Stimulated activated CD8-positive, alpha-beta memory T cell treated with anti-CD3 and anti-CD28 coated beads, Interleukin-15, amount 100 ng/mL, for 1 hour (primary cell): ENCODE measurements at places on chromosomes 16 and 17.
A peak's percentile ranks its signal among the peaks of the same experiment; 100 is the strongest.

DNA sequence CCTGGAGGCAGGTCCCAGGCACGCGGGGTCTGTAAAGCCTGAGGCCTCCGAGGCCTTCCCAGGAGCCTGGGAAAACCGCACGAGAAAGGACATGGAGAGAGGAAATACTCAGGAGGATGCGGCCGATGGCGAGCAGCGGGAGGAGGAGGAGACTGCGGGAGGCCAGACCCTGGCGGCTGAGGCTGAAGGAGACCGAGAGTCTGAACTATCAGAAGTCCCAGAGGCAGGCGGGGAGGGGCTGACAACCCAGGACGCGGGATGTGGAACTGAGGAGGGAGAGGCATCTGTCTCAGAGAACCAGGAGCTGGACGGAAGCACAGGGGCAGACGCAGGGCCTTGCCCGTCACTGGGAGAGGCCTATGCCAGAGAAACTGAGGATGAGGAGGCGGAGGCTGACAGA lies 2.4 kb downstream of the APOBR start:
- DNase-seq: no peak

- peak; percentile 24 for DNase-seq
Measured at GRCh38 chr16:27867122-27868110, 196.1 kb downstream of the GSG1L start.

GRCh38 chr16:59067205-59067604 lies 333.1 kb upstream of the GOT2 start:
- DNase-seq: no peak

DNA sequence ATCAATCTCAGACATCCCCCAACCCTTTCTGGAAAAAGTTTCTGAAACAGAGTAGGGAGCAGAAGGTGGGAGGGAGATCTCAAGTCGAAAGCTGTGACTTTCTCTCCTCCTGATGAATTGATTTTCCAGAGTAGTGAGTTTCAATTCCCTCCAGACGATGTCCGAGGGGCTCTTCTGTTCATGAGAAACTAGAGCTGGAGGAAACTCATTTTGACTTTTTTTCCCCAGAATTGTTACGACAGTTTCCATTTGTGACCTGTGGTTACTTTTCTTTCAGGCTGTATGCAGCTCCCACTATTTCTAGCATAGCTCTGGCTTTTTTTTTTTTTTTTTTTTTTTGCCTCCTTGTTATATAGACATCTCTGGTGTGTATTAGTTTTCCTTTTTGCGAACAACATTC lies 422.1 kb upstream of the SALL1 start:
- no peak for DNase-seq

DNA sequence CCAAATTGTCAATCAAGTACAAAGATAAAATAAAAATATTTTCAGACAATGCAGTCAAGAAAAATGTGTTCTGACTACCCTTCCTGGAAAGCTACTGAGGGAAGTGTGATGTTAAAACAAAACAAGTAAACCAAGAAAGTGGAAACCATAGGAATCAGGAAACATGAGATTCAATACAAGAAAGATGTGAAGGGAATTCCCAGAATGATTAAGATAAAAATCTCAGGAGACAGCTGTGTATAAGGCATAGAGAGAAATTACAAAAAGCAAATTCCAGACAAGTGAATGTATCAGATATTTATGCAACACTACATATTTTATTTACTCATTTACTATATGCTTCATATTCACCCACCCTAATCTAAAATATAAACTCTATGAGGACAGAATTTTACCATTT lies 32.2 kb downstream of the TRIM37 start:
- no peak for DNase-seq

DNA sequence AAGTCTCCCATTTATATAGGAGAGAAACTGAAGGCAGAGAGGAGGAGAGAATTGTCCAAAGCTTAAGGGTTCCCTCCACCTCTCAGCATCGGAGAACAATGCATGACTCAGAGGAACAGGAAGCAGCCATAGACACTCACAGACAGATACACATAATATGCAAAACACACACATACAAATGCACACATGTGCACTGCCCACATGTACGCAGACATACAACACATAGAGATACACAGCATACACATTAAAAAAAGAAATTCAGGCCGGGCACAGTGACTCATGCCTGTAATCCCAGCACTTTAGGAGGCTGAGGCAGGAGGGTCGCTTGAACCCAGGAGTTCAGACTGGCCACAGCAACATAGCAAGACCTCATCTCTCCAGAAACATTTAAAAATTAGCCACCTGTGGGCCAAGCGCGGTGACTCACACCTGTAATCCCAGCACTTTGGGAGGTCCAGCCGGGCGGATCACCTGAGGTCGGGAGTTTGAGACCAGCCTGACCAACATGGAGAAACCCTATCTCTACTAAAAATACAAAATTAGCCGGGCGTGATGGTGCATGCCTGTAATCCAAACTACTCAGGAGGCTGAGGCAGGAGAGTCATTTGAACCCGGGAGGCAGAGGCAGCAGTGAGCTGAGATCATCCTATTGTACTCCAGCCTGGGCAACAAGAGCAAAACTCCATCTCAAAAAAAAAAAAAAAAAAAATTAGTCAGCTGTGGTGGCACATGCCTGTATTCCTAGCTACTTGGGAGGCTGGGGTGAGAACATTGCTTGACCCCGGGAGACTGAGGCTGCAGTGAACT lies 11.3 kb downstream of the ERAL1 start:
- no peak for DNase-seq

- no peak for DNase-seq
Measured at GRCh38 chr16:797120-797420, 3.5 kb downstream of the GNG13 start.

GRCh38 chr16:19888834-19889233 lies 4.2 kb upstream of the GPRC5B start:
- no peak for DNase-seq

DNA sequence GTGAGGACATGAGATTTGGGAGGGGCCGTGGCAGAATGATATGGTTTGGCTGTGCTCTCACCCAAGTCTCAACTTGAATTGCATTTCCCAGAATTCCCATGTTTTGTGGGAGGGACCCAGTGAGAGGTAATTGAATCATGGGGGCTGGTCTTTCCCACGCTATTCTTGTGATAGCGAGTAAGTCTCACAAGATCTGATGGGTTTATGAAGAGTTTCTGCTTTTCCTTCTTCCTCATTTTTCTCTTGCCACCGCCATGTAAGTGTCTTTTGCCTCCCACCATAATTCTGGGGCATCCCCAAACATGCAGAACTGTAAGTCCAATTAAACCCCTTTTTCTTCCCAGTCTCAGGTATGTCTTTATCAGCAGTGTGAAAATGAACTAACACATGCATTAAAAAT lies 40.6 kb downstream of the CCT6B start:
- DNase-seq: no peak

GRCh38 chr17:70366386-70366785 lies 197.1 kb downstream of the KCNJ2 start:
- DNase-seq: no peak

DNA sequence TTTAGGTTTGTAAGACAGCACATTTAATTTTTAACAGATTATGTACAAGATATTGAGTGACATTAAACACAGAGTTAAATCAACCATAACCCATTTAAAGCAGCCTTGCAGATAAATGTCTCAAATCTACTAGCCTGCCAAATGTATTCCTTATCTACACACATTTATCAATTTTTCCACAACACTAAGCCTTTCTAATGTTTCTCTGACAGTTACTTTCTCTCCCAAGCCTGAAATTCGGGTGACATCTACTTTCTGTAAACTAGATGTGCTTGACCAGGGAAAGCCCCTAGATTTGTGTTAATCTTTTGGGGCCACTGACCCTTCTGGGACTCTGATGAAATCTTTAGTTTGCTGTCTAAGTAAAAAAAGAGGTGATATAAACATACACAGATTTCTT lies 69.0 kb downstream of the CDH13 start:
- no peak for DNase-seq

GRCh38 chr16:11913425-11914079 lies 2.2 kb downstream of the GSPT1 start:
- DNase-seq: no peak

- DNase-seq: no peak
Measured at GRCh38 chr17:45391918-45392317, 40.8 kb downstream of the ARHGAP27 start.

DNA sequence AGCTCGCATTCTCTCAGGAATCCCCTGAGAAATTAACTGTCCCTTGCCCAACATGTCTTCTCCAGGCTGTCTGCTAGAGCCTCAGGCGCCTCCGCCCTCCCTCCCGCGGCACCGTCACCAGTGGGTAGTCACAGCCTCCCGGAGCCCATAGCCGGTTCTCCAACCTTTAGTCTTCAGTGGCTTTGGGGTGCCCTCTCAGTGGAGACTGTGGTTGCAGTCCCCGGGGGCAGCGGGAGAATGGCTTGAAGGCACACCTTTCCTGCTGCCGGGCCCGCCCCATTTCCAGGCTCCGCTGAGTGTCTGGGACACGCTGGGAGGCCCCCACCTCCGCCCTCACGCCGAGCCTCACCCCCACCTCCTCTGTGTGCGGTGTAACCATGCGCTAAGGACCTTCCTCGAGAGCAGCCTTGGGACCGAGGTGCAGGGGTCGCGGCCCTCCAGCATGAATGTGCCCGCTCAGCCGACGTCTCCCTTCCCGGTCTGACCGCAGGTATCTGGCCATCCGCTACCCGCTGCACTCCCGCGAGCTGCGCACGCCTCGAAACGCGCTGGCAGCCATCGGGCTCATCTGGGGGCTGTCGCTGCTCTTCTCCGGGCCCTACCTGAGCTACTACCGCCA lies 1.7 kb downstream of the GALR2 start:
- DNase-seq: no peak

- DNase-seq: no peak
Measured at GRCh38 chr16:78562111-78562510, 462.7 kb downstream of the WWOX start.

DNA sequence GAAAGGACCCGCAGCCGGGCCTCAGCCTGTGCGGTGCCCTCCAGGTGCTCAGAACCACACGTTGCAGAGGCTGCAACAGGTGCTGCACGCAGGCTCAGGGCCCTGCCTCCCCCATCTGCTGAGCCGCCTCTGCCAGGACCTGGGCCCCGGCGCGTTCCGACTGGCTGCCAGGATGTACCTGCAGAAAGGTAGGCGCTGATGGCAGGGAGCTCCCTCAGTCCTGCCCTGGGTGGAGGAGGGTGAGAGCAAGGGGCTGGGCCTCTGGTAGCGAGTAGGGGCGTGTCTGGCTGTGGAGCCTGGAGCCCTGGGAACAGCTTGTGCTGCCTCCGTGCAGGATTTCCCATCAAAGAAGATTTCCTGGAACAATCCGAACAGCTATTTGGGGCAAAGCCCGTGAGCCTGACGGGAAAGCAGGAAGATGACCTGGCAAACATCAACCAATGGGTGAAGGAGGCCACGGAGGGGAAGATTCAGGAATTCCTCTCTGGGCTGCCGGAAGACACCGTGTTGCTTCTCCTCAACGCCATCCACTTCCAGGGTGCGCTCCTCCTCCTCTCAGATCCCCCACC lies 4.4 kb downstream of the SERPINF2 start:
- no peak for DNase-seq

DNA sequence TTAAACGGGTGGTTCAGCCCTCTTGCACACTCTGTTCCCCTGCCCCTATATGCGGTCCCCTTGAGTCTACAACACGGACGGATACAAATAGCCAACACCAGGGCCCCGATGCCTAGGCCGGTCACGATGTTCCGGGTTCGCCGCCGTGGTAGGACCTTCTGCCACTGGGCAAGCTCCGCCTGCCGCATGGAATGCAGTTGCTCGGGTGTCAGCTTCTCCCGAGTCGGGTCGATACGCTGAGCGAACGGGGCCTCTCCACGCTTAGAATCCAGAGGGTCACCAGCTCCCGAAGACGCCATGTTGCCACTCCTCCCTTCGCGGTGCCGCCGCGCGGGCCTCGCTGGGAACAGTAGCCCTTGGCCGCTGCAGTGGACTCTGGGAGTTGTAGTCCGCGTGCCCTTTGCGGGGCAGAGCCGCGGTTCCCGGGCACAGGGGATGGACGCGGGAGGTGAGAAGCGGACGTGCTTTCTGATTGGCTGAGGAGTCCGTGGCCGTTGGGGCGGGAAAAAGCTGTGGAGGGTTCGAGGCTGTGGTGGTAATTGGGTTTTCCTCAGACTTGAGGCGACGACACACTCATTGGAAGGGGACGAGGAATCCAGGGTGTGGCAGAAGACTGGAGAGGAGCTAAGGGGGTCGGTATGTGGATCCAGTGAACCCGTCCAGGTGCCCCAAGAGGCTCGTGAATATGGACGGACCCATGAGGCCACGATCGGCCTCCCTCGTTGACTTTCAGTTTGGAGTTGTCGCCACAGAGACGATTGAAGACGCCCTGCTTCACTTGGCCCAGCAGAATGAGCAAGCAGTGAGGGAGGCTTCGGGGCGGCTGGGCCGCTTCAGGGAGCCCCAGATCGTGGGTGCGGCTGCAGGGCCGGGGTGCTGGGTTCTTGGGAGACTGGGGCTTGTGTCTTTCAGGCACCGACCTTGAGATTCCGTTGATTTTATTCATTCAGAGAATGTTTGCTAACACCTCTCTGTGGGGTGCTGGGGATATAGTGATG lies at the start of the genes CNTD1 and COA3:
Gene CNTD1 (plus strand): TSS at position 479 of the 998 bp plus-strand sequence. CDS start 207 bp downstream, at position 686.
Gene COA3 (minus strand): TSS at position 322 of the 998 bp plus-strand sequence. CDS start 23 bp downstream, at position 299.
- DNase-seq: peak; percentile 55

- DNase-seq: no peak
Measured at GRCh38 chr17:62572888-62573401, 54.5 kb upstream of the MRC2 start.

DNA sequence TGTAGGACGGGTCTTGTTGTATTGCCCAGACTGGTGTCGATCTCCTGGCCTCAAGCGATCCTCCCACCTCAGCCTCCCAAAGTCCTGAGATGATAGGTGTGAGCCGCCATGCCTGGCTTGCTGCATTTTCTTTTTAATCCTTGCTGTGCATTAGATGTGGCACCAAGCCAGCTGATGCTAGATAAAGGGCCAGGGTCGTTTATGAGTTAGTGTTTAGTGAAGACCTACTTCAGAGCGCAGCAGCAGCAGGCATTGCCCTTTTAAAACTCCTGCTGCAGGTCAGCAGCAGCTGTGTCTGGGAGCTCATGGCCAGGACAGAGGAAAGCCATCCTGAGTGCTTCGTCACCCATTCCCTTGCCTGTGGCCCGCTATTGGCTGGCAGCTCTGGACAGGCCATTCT lies 237.3 kb downstream of the CCDC182 start:
- no peak for DNase-seq

- DNase-seq: no peak
Measured at GRCh38 chr17:14748036-14748710, 447.3 kb downstream of the HS3ST3B1 start.

- DNase-seq: no peak
Measured at GRCh38 chr16:3170440-3171180, 17.4 kb upstream of the OR1F1 start.

DNA sequence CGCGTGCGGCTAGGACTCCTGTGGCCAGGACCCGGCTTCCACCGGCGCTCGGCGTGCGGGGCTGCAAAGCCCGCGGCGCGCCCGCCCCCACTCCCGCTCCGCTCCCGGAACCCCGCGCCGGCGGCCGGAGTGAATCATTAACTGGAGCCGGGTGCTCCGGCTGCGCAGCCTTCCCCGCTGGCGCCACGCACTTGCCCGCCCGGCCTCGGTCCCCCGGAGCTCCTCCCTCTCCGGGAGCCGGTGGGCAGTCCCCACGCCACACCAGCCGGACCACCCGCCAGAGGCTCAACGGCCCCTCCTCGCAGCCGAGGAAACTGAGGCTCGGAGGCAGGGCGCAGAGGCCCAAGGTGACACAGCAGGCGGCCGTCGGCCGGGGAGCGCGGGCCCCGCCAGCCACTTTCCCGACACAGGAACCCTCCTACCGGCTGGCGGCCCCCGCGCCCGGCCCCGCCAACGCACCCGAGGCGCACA lies 580 bp downstream of the BCAR1 start:
- DNase-seq: no peak

- DNase-seq: no peak
Measured at GRCh38 chr16:63922560-63922959, 1199.3 kb downstream of the CDH11 start.
